ENCODE measurements at places on chromosomes 11 and 22.

- DNase-seq = no peak
Measured at GRCh38 chr11:109236188-109236587, 185.8 kb upstream of the C11orf87 start.

GRCh38 chr22:32355760-32356159 lies 1.9 kb upstream of the RFPL3 start:
- no peak for DNase-seq

- DNase-seq = no peak
Measured at GRCh38 chr22:22068657-22069056, 86.1 kb upstream of the TOP3B start.

GRCh38 chr11:60987577-60988277 lies 16.2 kb downstream of the CD6 start:
- no peak for DNase-seq

- no peak for DNase-seq
Measured at GRCh38 chr11:101974771-101975170, 58.4 kb upstream of the ANGPTL5 start.

Data from memory B cell (primary cell).